ENCODE measurements at places on chromosomes 7 and 10.

GRCh38 chr10:47376522-47377220 lies 7.4 kb downstream of the ZNF488 start:
- no peak for DNase-seq

- DNase-seq, result no peak
Observed at GRCh38 chr10:76257816-76258215, 826.4 kb downstream of the LRMDA start.

- no peak for DNase-seq
Observed at GRCh38 chr10:85667638-85668233, 698.9 kb downstream of the GRID1 start.

- DNase-seq, result peak; percentile 46
Observed at GRCh38 chr10:92011560-92012214, 88.1 kb downstream of the BTAF1 start.

- no peak for DNase-seq
Observed at GRCh38 chr10:21048068-21048467, 151.0 kb upstream of the NEBL start.

DNA sequence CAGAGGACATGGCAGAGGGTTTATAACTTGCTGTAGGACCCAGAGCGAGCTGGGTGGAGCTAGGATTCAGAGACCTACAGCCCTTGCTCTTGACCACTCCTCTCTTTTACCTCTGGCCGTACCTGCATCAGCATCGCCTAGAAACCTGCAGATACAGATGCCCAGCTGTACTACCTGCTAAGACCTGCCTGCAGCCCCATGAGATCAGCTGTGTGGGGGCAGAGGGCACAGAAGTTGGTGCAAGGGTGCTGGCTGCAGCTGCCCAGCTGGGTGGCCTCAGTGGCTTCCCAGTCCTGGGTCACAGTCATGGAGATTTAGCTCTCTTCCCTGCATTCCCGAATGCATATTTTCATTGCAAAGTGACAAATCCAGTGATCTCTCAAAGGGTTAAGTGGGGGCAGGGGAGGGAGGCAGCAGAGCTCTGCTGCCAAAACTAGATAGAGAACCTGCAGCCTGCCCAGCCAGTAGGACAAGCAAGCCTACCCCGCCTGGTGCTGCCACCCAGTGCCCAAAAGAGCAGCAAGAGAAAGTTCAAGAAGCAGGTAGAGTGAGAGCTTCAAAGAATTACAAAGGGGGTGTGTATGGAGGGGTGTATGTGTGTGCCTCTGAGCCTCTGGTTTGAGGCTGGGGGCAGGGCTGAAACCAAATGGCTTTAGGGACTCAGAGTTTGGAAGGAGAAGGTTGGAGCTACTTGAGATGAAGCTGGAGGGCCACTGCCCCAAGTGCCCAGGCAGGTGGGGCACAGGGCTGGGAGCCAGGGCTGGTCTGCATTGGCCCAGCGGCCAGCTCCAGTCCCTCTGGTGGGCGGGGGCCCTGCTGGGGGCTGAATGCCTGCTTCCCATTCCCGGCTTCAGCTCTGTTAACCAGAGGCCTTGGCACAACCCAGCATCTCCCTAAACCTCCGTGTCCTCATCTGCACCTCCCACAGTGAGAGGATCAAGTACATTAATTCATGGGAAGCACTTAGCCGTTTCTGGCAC lies 6.9 kb downstream of the FAM241B start:
- DNase-seq, result peak; percentile 55

GRCh38 chr10:82750538-82750937 lies 875.5 kb downstream of the NRG3 start:
- no peak for DNase-seq

DNA sequence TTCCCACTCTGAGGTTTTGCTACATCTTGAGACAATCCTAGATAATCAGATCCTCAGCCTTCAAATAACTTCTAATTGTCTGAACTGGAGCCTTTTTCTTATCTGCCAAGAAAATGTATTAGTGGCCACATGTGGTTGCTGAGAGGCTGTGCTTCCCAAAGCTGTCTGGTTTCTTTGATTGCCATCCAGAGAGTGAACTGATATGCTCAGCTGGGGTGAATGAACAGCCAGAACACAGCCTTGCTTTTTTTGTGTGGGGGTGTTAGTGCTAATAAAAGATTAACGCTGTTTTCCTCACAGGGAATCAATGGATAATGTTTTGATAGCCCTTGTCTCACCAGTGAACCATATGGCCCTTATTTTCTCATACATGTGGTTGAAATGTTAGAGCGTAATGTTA lies 66.9 kb downstream of the BBS9 start:
- peak; percentile 71 for DNase-seq

DNA sequence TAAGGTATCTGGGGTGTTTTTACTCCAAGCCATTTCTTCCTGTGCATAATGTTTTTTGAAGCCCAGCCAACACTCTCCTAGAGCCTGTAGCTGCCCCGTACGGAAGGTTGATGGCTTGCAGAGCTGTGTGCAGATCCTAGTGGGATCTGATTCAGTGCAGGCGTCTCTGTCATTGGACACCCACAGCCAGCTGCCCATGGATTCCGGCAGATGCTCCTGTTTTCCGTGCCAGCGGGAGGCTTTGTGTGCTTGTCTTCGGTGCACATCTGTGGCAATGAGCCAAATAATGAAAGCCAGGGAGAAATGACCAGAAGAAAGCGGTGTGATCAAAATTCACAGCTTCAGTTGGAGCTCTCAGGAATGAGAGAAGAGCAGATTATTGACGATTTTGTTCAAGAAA lies 426.4 kb downstream of the TYW1 start:
- DNase-seq, result no peak

- DNase-seq, result no peak
Observed at GRCh38 chr10:131082201-131082850, 229.2 kb downstream of the TCERG1L start.

GRCh38 chr10:103367379-103367781 lies 396 bp upstream of the TAF5 start:
- peak; percentile 28 for DNase-seq

- DNase-seq, result no peak
Observed at GRCh38 chr7:55429835-55430499, 64.8 kb downstream of the LANCL2 start.

GRCh38 chr10:716821-717220 lies 27.4 kb upstream of the DIP2C start:
- peak; percentile 59 for DNase-seq

DNA sequence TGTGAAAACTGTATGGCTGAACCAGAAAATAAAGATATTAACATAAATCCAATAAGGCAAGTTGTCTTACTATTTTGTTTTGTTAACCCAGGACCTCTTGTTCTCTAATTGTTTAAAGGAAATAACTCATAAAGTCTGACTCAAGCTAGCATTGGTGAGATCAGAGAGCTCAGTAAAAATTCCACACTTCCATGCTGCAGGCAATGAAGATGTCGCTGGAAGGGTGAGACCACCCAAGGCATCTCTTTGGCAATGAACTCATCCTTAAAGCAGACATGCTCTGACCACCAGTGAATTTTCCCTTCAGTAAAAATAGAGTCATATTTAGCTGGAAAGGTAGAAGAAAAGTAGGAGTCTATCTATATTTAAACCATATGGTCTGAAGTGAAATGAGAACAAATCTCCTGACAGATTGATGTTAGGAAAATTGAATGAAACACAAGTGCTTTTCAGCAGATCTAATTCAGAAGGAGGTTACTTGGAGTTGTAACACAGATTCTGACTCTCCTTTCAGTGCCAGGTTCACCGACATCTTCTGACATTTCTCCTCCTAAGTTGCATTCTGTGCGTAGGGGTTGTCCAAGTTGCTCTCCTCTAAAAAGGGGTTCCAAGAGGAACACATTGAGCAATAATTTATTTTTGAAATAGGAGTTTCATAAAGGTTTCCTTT lies 32.8 kb upstream of the VIPR2 start:
- DNase-seq, result no peak

DNA sequence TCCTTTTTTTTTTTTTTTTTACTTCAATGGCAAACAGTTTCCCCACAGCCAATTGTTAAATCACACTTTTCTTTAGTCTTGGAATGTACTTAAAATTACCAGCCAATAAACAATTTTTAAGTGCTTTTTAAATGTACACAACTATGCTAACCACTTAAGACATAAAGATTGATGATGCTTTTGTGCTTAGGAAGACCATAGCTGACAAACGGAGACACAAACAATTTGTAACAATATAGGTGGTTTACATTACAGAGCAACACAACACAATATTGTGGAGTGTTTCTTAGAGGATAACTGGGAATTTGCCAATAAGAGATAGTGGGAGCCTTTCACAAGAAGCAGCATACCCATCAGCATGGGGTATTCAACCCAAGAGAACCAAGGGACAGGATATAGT lies 798.5 kb upstream of the IGFBP3 start:
- DNase-seq, result no peak

DNA sequence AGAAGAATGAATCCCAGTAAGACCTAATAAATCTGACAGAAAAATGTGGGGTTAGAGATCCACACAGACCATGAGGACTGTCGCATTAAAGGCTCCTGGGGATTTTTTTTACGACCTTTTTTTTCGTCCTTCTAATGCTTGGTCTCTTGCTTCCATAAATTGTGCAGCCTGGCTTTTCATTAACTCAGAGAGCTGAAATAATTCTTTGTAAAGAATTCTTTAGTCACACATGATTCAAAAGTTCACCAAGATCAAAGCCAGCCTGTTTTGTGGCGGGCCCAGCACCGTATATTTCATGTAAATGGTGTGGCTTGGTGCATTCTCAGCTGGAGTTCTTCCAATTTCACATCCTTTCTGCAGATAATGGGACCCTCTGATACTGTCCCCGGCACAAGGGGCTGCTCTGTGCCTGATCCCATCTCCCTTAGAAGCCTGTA lies 206.6 kb upstream of the BMPER start:
- DNase-seq, result no peak

GRCh38 chr10:21184984-21185383 lies 287.9 kb upstream of the NEBL start:
- DNase-seq, result no peak

GRCh38 chr10:17668435-17669184 lies 24.7 kb downstream of the STAM start:
- peak; percentile 75 for DNase-seq

DNA sequence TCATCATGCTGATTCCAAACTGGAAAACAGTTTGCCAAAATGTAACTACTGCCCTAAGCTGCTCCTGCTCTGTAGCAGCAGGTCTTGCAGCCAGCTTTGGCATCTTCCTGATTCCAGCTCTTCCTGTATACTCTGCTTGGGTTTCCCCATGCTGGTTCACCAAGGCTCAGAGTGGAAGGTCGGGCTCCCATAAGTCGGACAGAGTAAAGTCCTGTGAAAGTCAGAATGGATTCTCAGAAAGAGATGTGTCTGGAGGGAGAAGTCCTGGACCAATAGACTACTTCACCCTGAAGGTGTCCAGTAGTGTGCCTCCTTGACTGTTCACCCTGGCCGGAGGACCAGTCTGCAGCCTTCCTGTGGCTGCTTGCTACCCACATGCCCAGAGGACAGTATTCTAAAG lies 93.8 kb downstream of the STRA8 start:
- no peak for DNase-seq

- DNase-seq, result no peak
Observed at GRCh38 chr10:96422525-96422924, 63.7 kb upstream of the OPALIN start.

DNA sequence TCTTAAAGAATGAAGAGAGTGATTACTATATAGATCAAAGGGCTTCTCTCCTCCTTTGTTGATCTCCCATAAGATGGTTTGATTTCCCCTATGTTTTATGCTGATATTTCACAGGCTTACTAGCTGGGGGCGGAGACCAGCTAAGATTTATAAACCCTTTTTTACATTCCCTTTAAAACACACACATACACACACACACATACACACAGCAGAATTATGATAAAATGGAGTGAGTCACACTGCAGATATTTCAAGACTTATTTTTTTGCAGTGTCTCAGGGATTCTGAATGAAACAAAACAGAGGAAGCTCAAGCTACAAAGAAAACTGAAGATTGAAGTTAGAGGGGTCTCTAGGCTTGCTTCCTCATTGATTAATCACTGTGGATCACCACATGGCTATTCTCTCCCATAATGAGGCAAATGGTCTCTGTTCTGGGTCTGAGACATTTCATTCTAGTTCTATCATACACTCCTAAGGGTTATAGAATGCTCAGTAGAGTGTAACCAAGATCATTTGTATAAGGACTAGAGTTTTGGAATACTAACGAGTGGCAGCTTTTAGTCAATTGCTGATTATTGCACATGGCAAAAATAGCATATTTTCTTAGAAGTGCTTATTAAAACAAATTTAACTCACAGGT lies 18.6 kb downstream of the INA start:
- no peak for DNase-seq
